ENCODE measurements at places on chromosomes 3 and 15.

GRCh38 chr3:126582311-126582710 lies 23.6 kb upstream of the C3orf22 start:
- DNase-seq: no peak

- no peak for DNase-seq
These were observed 20.2 kb downstream of the DUOX2 start for GRCh38 chr15:45093622-45094357.

DNA sequence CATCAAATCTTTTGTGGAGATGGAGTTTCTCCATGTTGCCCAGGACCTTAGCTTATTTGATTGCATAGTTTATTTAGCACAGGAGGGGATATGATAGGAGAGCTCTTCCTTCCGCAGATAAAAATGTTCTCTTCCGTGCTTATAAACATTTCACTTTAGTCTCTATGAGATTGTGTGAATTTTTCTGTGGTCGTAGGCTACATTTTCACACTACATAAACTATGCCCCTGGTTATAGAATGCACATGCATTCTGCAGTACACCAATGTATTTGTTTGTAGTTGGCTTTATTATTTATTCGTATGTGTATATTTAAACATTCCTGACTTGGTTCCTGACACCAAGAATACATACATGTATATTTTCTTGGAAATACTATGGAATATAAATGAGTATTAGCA lies 139.2 kb downstream of the UBE2E2 start:
- no peak for DNase-seq

DNA sequence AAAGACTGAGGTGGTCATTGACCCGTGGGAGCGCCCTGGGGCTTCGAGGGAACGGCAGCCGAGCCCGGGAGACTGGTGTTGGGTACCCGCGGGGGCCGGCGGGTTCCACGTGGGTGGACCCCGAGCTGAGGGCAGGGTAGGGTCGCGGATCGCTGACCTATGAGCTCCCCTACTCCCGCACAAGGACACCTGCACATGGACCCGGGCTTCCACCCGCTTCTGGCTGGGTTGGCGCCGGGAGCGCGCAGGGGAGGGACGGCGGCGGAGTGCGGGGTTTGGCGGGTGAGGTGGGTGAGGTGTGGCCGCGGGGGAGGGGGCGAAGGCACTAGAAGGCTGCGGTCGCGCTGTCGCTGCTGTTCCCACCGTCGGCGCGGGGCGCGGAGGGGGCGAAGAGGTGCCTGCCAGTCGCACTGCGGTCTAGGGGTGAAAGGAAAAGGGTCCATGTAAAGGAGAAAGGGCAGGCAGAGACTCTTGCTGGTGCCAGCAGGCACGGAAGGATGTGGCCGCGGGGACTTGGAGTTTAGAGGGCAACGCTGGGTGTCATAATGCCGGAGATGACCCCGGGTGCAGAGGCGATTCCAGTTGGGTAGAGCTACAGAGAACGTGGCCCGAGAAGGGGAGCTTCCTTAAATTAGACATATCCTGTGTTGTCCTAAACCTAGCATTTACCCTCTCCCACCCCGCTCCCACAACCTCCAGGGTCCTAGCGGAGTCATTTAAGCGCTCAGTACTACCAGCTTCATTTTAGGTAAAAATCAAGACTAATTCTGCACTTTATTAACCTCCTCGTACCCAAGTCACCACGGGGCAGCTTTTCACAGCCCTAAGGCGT lies 245.9 kb upstream of the TOPAZ1 start:
- no peak for DNase-seq

DNA sequence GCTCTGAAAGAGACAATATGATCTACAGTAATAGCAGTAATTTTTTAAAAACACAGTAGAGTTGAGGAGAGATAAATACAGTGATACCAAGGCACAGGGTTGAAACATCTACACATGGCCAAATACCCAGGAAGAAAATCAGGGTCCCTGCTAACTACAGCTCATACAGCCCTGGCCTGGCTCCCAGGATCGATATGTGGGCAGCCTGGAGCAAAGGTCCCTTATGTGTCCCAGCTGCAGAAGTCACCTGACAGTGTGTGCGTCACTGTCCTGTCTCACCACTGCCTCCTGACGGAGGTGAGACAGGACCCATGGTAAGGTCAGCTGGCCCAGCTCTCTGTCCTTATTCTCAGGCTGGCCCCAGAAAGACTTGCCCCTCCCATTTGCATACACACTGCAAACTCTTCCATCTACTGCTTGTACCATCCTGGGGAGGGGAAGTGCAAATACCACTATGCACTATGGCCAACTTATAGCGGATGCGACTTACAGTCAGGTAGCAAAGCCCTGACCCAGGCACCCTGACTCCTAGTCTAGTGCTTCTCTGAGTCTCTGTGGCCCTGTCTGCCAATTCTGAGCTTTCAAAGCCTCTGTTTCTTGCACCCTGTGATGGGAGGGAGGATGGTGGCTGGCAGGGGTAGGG lies 22.0 kb upstream of the BCL2L10 start:
- DNase-seq: no peak

GRCh38 chr3:59886790-59887189 lies 837.0 kb upstream of the CFAP20DC start:
- DNase-seq: no peak

DNA sequence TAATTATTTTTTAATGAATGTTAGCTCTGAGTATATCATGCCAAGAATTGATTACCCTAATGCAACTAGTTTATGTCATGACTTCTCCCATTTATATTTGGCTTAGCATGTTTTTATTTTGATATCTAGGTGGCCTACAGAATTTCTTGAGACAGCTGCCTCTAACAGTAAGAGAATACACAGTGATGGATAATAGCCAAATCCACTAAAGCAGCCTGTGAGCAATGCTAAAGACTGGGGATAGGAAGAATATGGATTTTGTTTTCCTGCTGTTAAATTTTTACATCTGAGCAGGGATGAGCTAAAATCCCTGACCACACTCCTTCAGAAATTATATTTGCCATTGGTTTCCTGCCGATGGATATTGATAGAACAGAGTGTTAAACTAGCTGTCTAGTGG lies 149.3 kb upstream of the TGFBR2 start:
- DNase-seq: no peak

- DNase-seq: no peak
These were observed 145.6 kb upstream of the SLC2A2 start for GRCh38 chr3:171172070-171172469.

DNA sequence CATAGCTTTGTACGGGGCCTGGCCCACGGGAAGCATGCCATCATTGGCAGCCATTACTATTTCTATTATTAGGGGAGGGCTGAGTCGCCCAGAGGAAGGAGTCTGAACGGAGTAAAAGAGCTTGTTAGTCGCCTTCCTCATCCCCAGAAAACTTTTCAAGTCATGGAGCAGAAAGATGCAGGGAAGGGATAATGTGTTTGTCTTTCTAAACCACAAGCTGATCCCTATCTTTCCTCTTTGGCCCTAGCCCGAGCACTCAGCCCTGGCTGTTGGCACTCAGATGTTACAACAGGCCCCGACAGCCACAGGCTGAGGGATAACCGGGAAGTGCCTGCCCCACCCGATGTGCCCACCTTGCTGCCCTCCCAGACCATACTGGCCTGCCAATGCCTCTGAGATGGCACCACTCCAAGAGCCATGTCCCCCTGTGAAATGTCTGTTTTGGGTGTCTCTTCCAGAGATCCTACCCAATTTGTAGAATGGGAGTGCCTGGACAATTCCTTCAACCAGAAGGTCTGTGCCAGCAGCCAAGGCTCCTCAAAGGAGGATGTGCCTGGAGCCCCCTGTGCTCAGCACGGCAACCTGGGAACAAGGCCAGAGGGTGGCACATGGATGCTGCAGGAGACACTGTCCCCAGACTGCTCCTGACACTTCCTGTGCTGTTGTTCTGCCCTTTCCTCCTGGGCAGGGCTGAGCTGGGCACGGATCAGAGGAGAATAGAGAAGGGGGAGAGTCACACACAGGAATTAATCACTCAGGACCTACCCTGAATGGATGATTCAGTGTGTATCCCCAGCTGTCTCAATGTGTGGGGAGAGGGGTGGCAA lies 10.8 kb downstream of the PAK6 start:
- DNase-seq: no peak

GRCh38 chr15:59814409-59814808 lies 125.3 kb upstream of the BNIP2 start:
- no peak for DNase-seq

- no peak for DNase-seq
These were observed 2.0 kb downstream of the KLF15 start for GRCh38 chr3:126355251-126355650.

DNA sequence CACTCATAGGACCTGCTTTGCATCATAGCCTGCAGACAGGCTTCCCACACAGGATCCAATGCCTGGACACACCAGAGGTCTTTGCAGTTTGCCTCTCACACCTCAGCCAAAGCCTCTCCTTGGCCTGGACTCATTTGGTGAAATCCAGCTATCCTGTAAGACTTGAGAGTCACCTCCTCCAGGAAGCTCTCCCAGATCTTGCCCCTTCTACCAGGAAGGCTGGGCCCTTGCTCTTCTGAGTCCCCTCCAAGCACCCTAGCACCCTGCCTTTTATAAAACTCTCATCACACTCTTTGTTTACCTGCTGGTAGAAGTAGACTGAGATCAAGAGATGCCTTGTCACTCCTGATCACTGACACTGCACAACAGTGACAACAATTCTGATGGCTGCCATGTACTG lies 66.8 kb upstream of the GLCE start:
- no peak for DNase-seq

DNA sequence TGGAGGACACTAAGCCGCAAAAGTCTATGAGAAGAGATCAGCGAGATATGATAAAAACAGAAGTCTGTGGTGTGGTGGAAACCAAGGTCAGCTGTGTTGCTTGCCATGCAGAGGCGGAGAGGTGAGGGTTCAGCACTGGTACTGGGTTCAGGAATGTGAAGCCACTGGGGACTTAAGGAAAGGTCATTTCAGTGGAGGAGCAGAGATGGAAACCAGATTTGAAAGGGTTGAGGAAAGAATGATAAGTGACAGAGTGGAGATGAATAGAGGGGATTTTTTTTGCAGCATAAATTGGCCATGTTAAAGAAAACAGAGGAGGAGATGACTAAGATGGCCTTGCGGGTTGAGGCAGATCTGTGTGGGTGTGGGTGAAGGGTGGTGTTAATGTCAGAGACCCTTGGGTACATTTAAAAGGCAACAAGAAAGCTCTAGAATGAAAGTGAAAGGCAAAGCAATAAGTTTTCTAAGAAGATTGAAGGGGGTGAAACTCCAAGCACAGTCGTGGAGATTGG lies 265.5 kb downstream of the ADAMTSL3 start:
- DNase-seq: no peak

DNA sequence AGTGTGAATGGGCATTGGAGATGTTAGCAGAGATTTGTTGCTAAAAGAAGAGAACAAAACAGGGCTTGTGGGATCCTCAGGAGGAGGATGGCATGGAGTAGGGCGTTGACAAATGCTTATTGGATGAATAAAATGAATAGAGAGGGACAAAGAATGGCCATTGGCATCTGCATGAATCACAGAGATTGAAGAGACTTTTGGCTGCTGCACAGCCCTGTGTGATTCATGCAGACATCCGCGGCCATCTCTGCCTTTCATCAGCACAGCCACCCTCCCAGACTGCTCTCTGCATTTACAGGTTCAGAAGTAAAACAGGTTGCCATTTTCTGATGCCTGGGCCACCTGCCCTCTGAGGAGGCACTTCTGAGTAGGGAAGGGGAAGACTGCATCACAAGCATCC lies 397.9 kb downstream of the EPHB1 start:
- no peak for DNase-seq

GRCh38 chr3:193452338-193452737 lies 73.8 kb upstream of the ATP13A5 start:
- no peak for DNase-seq

DNA sequence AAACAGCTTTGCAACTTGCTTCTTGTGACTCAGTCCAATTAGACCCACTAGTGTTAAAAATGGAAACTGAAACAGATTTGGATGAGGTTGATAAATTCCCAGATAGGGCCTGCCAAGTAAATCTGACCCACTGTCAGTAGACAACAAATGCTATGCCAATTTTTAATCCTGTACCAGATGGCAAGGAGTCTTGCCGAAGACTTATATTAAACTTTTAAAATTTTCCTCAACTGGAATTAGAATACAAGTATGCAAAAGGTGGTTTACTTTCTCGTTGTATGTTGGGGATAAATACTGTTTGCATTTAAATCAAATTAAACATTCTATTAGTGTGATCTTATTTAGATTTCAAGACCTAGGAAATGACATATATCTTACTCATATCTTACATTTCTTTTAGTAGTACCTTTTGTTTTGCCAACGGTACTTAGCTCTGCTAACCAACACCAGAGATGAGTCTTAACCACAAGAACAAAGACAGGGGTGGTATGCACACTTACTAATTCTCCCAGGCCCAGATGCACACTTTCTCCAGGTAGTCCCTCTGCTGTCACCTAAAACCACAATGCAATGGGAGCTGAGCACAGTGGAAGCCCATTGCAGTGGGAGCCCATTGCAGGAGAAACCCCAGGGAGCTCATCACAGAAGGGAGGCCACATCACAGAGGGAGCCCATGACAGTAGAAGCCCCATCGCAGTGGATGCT lies 77.8 kb downstream of the WWTR1 start:
- DNase-seq: no peak

DNA sequence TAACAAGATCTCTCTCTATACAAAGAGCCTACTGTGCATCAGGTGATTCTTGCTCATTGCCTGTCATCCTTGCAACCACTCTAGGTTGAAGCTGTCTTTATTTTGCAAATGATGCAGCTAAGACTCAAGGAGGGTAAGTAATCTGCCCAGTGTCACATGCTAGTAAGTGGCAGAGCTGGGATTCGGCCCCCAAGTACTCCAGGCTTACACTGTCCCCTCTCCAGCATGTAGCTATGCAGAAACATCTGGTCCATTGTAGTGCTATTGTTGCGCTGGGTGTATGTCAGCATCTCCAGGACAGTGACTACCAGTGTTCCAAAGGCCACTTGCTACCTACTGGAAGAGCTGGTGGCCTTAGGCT lies 248.9 kb downstream of the SLCO3A1 start:
- DNase-seq: no peak

GRCh38 chr3:134956395-134956794 lies 161.3 kb downstream of the EPHB1 start:
- DNase-seq: no peak

DNA sequence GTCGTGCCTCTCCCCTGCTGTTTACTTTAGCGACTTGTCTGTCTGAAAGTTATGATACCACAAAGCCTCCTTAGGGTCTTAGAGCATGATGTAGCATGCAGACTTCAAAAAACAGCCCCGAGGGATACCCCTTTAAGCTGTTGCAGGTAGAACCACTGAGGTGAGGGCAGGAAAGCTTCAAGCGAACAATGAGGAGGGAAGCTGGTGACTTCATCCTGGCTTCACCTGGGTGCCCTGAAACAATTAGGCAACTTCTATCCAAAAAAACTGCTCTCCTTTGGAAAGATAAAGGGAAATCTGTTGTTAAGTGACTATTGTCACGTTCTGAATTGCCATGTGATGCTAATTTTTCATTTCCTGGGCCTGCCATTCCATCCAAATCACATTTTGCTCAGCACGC lies 231.6 kb downstream of the SOX2 start:
- DNase-seq: no peak

DNA sequence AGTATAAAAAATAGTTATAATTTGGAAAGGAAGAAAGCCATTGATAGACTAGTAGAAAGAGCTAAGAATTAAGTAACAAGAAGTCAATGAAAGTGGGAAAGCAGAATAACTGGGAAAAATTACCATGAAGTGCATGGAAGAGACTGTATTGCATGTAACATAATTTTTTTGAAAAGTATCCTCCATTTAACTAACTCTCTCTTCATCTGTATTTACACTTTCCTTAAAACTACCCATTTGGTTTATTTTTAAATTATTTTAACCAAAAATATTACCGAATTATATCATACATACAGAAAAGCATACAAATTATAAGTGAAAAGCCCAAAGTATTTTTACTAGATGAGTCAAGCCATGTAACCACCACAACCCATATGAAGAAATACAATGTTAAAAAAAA lies 1009.9 kb upstream of the SEMA6D start:
- no peak for DNase-seq

All from keratinocyte (primary cell).